ENCODE measurements at places on chromosomes 3 and 15.

- DNase-seq: no peak
Observed at GRCh38 chr15:93348711-93349545, 259.9 kb upstream of the RGMA start.

DNA sequence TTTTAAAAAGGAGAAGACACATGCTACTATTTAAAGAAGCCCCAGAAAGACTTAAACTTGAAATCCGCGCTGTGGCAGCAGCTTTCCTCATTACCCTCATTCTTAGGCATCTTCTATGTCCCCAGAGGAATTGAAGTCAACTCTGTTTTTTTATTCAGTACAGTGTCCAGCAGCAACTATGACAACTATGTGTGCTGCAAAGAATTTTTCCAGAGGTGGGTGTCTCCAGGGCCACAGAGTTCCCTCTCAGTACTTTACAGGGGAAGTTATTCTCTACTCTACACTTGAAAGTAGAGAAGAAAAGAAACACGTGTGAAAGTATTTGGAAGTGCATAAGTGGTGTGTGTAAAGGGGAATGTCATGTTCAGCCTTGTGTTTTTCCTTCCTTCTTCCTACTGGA lies 32.0 kb downstream of the GATM start:
- no peak for DNase-seq

DNA sequence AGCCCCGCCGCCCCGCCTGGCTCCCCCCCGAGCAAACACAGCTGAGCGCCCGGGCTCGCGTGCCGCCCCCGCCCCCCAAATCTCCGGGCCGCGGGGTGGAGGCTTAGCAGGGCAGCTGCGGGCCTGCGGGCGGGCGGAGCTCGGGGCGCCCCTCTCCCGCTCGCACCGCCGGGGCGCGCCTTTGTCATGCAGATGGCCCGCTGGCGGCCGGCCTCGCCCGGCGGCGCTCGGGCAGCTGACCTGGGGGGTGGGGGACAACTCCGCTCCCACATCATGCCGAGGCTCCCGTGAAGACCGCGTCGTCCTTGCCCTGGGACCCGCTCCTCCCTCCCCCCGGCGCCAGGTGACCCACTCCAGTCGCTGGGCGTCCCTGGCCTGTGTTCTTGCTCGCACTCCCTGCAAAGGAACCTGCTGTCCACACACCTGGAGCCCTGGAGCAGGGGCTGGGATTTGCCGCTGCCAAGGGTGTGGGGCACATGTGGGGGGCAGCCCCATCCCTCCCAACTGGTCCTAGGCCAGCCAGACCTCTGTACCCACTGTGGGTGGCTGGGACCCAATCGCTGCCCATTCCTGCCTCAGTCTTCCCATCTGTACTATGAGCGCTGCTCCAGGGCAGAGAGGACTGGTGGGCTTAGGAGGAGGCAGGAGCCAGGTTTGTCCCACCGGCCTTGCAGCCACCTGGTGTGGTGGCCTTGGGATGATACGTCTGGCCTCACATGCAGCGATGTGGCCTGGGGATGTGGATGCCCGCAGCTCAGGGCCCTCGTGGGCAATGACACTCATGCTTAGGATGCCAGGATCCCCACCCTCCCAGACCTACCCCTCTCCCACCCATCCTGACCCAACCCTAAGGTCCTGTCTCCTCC lies 33.5 kb downstream of the DNAJB8 start:
- no peak for DNase-seq

DNA sequence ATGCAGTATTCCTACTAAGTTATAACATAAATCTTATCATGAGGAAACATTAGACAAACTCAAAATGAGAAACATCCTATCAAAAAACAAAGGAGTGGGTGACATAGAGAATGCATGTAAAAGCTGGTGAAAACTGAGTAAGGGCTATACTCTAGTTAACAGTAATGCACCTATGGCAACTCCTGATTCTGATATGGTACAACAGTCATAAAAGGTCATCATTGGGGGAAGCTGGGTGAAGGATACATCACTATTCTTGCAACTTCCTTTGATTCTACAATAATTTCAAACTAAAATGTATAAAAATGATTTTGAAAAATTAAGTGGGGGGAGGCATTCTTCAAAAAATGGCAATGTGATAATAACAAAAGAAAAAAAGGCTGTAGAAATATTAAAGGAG lies 6.8 kb downstream of the PIK3R4 start:
- DNase-seq: no peak

- no peak for DNase-seq
Observed at GRCh38 chr15:84840741-84841429, 23.7 kb downstream of the ALPK3 start.

- DNase-seq: no peak
Observed at GRCh38 chr3:43171748-43172147, 65.9 kb upstream of the POMGNT2 start.

- no peak for DNase-seq
Observed at GRCh38 chr3:36864180-36865053, 80.4 kb downstream of the TRANK1 start.

GRCh38 chr3:69842789-69843188 lies 103.5 kb downstream of the MITF start:
- DNase-seq: no peak
